IMR-90 (cell line): ENCODE measurements at places on chromosomes 2 and 18. TPM values are rescaled to one million over a fixed set of nuclear protein-coding genes. Genes with fewer than 3 reads are reported as not detected.

DNA sequence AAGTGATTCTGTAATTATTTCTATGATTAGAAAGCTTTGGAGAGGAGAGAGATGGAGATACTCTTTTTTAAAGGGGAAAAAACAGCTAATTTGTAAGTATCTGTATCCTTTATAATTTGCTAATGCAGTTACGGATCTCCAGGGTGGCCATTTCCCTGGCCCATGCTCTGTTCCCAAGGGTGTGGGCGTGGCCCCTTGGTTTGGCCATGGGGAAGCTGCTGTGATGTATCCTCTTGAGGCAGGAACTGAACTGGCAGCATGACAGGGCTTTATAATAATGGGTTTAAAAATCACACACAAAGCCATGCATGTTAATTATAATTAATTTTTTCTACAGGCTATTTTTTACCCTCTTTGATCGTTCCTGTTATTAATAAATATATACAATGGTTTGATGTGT is 27.0 kb downstream of the TRAPPC12 start:
- H3K36me3 ChIP-seq, result peaks cover 27% of the 10 kb centered on the region
- H3K27ac ChIP-seq, result no peak overlapping the region
- H3K4me3 ChIP-seq, result no peak overlapping the region
- no peaks in the 10 kb centered on the region for H3K4me1 ChIP-seq

DNA sequence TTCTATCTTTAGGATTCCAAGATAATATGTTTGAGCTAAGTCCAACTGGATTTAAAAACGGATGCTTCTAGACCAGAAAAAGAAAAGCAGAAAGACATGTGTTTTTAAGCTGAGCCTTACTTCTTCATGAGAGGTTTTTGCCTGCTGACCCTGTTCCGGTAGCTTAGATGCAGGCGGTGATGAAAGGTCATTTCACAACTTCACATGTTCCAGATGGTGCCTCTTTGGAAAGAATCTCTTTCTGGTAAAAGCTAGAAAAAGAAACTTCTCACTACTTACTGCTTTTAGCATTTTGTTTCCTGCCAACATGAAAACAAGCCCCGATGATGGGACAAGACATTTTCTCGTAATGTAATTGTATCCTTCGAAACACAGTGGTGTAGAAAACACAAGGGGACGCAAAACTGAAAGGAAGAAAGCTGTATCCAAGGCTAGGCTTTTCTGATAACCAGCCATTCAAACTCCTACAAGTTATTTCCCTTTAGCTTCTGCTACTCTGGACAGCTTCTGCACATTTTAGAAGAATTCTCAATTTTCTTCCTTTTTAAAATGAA is 407.3 kb upstream of the LYPD1 start:
- no peak overlapping the region for H3K4me3 ChIP-seq
- peaks cover 4% of the 10 kb centered on the region; the same call in 1 of the 2 replicates for H3K4me1 ChIP-seq
- peaks cover 3% of the 10 kb centered on the region; the same call in 1 of the 2 replicates for H3K36me3 ChIP-seq
- DNase-seq, result peak; percentile 58

GRCh38 chr2:7096726-7097352 is 179.6 kb downstream of the RNF144A start:
- no peaks in the 10 kb centered on the region for H3K36me3 ChIP-seq
- H3K27me3 ChIP-seq, result no peaks in the 10 kb centered on the region
- no peak overlapping the region for H3K4me3 ChIP-seq
- no peak overlapping the region for H3K27ac ChIP-seq

DNA sequence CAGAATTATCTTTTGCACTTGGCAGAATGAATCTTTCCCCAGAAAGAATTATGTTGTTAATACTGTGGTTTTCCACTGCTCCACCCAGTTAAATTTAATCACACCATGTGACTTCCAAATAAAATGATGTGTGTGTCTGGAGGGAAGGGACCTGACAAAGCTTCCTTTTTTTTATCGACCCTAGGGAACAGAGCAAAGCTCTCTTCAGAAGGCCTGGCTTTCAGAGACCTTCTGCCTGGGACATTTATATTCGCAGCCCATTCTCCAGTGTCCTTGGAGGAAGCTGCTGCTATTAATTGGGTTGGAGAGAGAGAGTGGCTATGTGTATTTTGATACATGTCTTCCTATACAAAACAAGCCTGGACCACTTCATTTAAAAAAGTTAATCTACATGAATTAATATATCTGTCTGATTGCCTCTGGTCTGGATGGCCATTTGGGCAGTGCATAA is 233.7 kb downstream of the PRKCE start:
- H3K27ac ChIP-seq, result no peak overlapping the region
- H3K27me3 ChIP-seq, result no peaks in the 10 kb centered on the region
- DNase-seq, result no peak
- peaks cover 10% of the 10 kb centered on the region for H3K4me1 ChIP-seq

DNA sequence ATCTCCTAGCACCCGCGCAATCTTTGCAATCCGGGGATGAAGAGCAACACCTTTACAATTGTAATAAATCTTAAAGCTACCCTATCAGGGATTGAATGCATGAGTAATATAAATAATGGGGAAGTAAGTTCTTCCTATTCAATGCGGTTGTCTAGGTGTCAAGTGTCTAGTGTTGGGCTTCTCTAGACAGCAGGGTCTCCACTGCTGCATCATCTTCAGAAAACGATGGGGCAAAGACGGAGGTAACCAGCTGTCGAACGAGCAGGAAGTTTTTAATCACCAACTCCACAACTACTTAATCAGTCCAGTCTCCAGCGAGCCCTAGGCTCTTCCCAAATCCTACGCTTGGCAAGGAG is 573 bp downstream of the STAM2 start:
- no peaks in the 10 kb centered on the region for H3K27me3 ChIP-seq
- DNase-seq, result no peak
- H3K36me3 ChIP-seq, result no peaks in the 10 kb centered on the region

- H3K4me1 ChIP-seq, result peaks cover 8% of the 10 kb centered on the region; the same call in 1 of the 2 replicates
- peaks cover 25% of the 10 kb centered on the region for H3K36me3 ChIP-seq
- no peaks in the 10 kb centered on the region for H3K27me3 ChIP-seq
- no peak overlapping the region for H3K27ac ChIP-seq
- no peak overlapping the region for H3K4me3 ChIP-seq
Measured at GRCh38 chr18:67510831-67511230, 5.7 kb downstream of the DSEL start.

DNA sequence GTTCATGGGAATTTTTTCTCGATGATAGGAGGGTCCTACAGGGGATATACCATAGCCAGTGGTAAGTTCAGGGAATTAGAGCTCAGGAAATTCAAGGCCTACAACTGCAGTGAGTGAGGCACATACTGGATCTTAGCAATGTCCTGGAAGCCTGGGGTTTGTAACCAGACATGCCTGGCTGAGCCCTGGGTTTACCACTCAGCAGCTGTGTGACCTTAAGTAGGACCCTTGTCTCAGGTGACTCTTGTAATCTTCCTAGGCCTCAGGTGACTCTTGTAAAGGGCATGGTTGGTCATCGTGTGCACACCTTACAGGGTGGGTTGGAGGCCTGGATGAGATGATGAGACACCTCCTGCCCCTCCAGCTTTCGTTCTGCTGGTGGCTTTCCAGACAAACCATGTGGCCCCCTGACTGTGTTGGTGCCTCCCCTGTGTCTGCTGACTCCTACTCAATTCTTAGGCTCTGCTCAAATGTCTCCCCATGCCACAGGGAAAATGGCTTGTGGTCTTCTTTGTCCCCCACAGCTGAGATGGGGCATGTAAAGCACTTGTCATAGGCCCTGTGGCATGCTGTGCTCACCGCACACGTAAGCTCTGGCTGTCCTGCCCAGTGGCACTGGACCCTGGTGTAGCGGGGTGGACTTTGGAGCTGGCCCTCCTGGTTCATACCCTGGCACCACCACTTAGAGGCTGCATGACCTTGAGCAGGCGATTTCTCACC is 94.1 kb downstream of the FHOD3 start:
- DNase-seq, result no peak
- H3K27me3 ChIP-seq, result no peaks in the 10 kb centered on the region
- H3K4me1 ChIP-seq, result peaks cover 9% of the 10 kb centered on the region
- no peak overlapping the region for H3K27ac ChIP-seq
- H3K36me3 ChIP-seq, result no peaks in the 10 kb centered on the region
- H3K4me3 ChIP-seq, result no peak overlapping the region

ONECUT2 gene
- total RNA-seq, result under 0.01 TPM in 2 replicates

SCN1A gene
- total RNA-seq, result under 0.01 TPM in 2 replicates

MYL1 gene
- total RNA-seq, result not detected in 2 replicates

ACTG2 gene
- 349 and 523 TPM in 2 replicates for total RNA-seq
